RCC 7860 (cell line): ENCODE measurements at places on chromosomes 7 and 10.

DNA sequence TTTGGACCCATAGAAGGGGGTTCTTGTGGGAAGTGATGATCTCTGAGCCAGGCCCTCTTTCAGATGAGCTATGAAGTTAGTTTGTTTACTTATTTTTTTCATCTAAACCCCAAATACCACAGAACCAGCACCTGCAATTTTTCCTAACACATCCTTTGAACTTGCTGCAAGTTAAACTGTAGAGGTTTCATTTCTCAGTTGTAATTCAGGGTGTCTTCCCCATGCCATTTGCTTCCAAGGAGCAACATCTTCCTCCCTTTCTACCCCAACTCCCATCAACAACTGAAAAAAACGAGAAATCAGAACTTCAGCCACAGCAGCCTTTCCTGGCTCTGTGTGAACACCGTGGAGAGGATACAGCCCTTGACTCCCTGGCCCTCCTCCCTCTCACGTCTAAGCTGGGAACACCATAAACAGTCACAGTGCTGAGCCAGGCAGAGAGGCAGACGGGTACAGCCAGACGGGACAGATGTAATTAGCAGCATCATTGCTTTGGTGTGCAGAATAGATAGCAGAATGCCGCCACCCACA lies 63.6 kb downstream of the RGS10 start:
- DNase-seq: no peak

- no peak for DNase-seq
These were observed 1.7 kb upstream of the KCNH2 start for GRCh38 chr7:150979713-150980390.

DNA sequence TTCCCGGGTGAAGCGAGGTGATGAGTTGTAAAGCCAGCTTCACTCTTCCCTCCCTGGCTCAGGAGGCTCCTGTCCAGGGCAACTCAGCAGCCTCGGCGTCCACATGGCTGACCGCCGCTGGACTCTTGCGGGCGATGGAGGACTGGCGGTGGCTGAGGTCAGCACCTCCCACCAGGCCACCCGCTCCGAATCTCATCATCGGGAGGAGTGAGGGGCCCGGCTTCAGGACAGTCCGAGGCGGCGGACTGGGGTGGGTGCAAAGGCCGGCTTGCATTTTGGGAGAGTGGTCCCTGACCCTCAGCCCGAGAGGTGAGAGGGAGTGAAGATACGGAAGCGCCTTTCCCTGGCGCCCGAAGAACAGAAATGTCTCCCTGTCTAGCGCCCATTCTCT lies 759 bp downstream of the DNAJB12 start:
- DNase-seq: peak; percentile 22

DNA sequence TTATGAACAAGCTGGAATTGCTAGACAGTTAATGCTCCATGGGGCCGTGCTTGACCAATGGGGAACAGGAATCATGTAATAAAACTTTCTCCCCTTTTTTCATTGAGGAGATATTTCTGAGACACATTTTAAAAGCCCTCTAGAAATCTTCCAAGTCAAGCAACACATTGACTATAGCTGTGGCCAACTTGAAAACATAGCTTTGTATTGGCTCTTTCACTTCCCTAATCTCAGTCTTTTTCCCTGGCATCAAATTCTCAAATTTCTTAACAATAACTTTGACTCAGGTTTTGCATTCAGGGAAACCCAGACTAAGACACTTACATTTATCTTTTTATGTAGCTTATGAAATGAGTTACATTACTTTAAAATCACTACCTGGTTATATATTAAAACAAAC lies 947.1 kb upstream of the MBL2 start:
- no peak for DNase-seq

DNA sequence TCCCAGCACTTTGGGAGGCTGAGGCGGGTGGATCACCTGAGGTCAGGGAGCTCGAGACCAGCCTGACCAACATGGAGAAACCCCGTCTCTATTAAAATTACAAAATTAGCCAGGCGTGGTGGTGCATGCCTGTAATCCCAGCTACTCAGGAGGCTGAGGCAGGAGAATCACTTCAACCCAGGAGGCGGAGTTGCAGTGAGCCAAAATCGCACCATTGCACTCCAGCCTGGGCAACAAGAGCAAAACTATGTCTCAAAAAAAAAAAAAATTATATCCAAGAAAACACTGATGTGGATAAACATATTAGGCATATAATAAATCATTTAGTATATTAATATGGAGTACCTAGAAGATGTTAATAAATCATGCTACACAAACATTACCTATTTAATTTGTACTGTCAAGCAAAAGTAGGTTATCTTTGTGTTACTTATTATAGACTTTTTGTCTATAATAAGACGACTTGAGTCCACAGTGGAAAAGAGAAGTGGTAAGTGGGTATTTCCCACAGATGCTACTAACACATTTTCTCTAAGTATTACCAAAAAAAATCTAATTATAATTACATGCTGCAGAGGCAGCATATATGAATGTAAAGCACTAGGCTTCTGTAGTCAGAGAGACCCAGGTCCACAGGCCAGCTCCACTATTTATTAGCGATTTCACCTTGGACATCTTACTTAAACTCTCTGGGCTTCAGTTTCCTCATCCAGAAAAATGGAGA lies 34.5 kb downstream of the DNMBP start:
- no peak for DNase-seq

DNA sequence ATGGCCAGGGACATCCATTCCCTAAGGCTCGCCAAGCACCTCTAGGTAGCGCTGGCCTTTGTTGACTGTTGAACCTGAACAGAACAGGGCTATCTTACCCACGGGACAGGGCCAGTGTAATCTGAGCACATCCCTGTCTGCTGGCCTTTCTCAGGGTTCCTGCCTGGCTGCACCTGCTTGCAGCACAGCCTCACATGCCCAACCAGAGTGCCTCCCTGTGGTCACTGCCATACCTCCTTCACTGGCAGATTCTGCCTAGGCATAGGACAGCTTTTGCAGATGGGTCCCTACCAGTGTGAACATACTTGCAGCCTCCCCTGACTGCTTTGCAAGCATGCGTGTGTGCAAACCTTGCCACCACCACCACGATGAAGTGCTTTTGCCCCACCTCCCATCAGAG lies 15.8 kb upstream of the LIPN start:
- DNase-seq: no peak

DNA sequence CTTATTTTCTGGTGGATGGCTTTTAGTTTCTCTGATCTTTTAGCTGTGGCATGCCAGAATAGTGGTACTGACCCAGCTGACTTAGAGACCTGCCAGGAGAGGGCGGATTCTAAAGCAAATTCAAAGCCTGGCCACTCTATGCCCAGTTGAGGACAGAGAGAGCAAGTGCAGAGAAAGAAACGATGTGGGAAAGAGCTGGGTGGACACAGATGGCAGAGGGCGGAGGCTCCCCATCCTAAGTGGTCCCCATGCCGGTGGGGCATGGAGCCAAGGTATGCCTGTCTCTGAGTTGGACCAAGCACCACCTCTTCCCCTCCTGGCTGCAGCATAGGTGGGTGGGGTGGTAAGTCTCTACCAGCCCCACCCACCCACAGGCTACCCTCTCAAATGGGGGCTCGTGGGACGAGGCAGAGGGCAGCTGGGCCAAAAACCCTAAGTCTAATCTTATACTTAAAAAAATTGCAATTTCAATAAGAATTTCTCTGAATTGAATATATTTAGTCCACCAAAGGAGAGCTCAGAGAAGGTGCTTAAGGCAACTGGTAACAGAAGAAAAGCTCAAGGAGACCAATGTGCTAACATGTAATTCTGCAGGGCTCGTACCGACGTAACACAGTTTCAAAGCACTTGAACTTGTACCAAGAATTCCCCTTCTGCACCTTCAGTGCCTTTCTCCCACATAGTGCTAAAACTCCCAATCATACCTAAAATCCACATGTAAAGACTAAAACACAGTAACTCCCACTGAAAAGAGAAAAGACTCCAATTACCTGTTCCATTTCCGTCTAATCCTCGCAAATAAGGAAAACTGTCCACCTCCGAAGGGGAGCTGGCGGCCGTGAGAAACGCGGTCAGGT lies 85.7 kb upstream of the NMT2 start:
- no peak for DNase-seq

DNA sequence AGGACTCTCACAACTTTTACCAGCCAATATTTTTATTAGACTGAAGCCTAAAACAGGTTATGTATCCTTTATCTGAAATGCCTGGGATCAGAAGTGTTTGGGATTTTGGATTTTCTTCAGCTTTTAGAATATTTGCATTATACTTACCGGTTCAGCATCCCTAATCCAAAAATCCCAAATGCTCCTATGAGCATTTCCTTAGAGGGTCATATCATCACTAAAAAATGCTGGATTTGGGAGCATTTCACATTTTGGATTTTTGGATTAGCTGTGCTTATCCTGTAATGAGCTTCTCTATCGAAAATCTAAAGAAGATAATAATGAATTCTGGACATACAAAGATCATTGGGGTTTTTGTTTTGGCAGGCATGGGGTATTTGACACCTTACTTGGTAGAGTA lies 53.0 kb downstream of the RALA start:
- DNase-seq: no peak
